ENCODE measurements at places on chromosomes 12 and 14.

DNA sequence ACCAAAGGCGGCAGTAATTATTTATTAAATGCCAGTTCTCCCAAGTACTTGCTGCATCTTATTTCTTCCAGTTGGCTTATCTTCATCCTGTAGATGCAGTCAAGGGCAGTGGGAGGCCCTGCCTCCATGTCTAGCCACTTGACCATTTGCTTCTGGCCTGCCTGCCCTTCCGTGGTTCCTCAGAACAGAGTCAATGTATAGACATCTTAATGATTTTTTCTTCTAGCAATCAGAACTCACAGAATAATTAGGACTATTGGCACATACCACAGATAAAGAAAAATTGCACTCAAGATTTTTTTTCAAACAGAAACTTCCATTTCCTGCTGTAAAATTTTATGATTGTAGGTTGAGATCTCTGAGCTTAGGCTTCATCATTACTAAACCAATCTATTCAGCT, 20.9 kb downstream of the NR1H4 start:
- DNase-seq = no peak

GRCh38 chr12:94149119-94149780, 873 bp downstream of the PLXNC1 start:
- DNase-seq = peak; percentile 40

DNA sequence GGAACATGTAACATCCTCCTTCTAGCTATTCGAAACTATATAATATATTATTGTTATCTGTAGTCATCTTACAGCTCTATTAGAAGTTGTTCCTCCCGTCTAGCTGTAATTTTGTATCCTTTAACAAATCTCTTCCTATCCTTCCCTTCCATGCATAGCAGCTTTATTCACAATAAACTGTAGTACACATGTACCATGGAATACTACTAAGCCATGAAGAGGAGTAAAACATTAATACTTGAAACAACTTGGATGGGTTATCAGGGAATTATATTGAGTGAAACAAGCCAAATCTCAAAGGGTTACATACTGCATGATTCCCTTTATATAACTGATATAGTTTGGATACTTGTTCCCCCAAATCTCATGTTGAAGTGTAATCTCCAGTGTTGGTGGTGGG, 33.9 kb upstream of the STK38L start:
- no peak for DNase-seq

DNA sequence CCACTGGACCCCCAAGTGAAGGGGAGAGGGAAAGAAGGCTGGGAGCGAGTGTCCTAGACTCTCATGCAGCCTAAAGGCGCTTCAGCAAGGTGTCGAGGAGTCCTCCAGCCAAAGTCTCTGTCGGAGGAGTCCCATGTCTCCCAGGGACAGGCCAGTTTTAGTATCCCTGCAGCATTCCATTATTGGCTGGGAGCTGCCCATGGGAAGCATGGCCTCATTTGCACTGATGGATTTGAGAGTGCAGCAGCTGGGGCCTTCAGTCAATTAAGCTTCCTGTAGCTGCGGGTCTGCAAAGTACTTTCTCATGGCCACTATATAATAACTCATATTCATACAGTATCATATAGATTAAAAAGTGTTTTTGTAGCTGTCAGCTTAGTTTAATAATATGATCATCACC, 12.4 kb upstream of the RPH3A start:
- DNase-seq = no peak

DNA sequence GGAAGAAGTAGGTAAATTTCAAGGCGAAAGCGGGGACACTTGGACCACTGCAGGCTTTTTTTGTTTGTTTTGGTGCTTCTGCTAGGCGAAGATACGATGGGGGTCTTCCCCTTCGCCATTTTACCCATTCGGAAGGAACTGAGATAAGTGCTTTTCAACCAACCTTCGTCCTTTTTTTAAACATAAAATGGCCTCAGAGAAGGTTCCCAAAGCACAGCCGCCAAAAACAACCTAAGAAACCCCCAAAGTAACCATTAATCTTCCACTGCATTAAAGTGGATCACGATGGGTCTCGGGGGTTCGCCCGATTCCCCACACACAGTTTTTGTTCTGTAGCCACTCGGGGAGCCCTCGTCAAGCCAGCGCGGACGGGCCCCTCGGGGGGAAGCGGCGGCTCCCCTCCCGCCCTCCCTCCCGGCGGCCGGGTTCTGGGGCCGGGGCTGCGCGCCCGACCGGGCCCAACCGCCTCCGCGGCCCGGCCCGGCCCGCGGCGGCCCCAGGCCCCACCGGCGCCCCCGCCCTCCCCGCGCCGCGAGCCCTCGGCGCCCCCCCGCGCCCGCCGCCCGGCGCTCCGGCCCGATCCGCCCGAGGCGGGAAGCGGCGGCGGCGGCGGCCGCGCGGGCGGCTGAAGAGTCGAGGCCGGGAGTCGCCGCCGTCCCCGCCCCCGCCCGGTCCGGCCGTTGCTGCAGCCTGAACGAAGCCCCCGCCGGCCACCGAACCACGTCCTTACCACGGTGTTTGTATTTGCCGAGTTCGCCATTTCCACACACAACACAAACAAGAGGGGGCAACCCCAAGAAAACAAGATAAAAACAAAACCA, 790 bp downstream of the GTF2A1 start:
- peak; percentile 29 for DNase-seq

- DNase-seq = peak; percentile 4
Measured at GRCh38 chr12:102543494-102544485, 63.4 kb upstream of the IGF1 start.

- no peak for DNase-seq
Measured at GRCh38 chr12:13365748-13366366, 169.3 kb downstream of the EMP1 start.

DNA sequence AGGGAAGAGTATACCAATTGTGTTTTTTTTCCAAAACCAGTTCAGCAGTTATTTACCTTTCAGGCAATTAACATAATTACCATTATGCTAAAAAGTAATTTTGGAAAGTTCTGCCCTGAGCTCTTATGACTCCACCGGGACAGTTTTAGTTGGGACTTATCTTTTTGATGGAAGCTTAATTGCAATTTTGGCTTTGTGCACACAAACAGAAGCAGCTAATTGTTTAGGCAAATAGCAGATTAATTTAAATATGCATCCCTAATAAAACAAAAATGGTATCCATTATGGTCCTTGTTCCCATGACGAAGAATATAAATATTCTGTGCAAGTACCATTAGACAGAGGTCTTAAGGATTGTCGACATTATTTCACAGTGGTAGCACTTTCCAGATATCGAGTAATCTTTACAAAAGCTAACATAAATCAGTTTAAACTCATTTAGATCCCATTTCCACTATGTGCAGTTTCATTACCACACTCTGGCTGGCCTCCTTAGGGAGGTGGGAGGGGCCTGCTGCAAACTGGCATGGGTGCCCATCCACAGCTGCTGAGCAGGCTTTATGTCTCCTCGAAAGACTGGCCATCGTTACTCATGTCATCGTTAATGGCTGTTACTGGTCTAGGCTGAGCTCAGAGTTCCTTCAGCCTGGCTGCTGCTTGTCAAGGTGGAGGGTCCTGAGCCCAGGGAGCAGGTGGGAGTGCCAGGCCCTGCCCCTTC, 68.2 kb downstream of the FBXW8 start:
- no peak for DNase-seq

DNA sequence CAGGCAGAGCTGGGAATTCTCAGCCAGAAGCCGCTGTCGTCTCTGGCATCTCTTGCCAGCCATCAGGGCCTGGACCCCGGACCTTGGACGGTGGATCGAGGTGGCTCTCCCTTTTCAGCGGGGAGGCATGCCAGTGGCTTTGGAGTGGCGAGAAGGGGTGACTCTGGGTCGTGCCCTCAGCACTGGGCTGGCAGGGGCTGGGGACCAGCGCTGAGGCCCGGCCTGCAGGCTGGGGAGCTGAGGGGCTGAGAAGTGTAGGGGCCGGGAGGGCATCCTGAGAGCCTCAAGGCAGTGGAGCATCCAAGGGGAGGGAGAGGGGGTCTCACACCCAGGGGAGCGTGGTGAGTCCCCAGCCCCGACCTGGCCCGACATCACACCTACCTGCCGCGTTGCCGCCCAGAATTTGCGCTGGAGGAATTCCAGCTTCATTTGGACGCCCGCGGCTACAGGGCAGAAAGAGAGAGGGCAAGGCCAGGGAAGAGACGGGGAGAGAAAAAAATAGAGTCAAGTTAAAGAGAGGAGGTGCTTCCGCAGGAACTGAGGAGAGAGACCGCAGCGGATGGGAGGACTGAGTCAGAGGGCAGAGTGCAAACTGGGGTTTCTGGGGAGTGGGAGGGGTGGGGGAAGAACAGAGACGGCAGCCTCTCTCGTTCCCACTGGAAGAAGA, 9.0 kb upstream of the LRTM2 start:
- no peak for DNase-seq

- no peak for DNase-seq
Measured at GRCh38 chr12:28026701-28027100, 54.2 kb upstream of the PTHLH start.

- DNase-seq = no peak
Measured at GRCh38 chr12:119601877-119602733, 8.5 kb downstream of the TMEM233 start.

GRCh38 chr12:57603815-57604453, 690 bp upstream of the DTX3 start:
- DNase-seq = no peak

- no peak for DNase-seq
Measured at GRCh38 chr12:71730936-71731335, 23.7 kb upstream of the RAB21 start.

DNA sequence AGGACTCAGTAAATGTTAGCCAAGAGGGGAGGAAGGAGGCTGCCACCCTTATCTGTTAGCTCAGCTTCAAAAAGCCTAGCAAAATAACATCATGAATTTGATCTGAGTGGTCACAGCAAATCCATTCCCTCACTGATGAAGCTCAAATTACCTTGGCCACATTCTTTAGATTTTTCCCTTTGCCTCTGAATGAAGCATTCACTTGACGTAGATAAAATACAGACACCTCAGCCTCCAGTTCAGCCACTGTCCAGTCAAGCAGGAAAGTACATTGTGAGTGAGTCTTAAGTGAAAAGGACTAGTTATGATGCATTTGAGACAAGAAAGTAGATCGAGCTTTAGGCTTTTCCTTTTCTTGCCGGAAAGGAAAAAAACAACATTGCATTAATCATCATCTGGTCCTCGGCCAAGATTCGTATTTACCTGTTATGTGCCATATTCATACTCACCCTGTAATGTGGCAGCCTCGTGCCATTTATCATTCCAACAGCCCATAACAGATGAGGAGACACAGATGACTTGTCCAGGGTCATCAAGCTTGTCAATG, 146.5 kb downstream of the ETV6 start:
- DNase-seq = no peak

DNA sequence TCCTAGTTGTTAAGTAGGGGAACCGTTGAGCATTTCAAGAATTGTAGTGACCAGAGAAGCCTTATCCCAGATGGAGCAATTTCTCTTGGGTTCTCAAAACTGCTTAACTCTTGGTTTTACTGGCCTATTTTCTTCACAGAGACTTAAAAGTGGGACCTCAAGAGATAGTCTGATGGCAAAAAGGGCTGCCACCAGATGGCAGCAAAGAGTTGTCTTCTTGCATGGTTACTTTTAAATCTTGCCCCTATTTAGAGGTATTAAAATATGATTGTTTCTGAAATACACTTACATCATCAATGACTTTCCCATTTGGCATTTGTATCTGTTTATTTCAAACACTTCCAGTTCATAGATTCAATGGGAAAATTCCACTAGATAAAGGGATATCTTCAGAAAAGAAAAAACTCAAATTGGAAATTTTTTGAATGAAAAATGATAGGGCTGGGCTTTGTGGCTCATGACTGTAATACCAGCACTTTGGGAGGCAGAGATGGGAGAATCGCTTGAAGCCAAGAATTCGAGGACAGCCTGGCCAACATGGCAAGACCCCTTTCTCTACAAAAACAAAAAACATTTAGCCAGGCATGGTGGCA, 69.9 kb upstream of the CNTN1 start:
- DNase-seq = peak; percentile 0

- no peak for DNase-seq
Measured at GRCh38 chr12:94707036-94707435, 56.7 kb upstream of the TMCC3 start.

GRCh38 chr14:38116895-38117294, 90.8 kb upstream of the SSTR1 start:
- no peak for DNase-seq

DNA sequence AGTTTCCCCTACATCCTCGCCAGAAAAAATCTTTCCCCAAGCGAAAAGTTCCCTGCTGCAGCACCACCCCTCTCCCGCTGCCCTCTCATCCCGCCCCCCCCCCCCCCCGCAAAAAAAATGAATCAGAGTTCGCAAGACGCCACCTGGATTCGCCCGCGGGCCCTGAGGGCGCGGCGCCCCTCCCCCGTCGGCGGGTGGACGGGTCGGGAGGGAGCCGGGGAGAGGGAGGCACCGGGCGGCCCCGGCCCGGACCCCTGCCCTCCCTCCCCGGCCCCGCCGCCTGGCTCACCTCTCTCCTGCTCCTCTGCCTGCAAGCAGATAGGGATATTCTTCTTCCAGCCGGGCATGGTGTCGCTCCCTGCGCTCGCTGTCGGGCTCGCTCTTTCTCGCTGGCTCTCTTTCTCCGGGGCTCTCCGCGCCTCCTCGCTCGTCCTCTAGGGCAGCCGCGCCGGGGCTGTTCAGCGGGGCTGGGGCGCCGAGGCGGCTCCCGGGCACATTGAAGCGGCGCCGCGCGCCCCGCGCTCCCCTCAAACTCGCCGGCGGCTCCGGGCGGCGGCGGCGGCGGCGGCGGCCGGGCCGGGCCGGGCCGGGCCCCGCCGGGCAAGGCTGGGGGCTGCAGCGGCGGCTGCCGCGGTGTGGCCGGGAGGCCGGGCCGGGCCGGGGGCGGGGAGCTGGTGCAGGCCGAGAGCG, 200.3 kb upstream of the CAND1 start:
- no peak for DNase-seq

DNA sequence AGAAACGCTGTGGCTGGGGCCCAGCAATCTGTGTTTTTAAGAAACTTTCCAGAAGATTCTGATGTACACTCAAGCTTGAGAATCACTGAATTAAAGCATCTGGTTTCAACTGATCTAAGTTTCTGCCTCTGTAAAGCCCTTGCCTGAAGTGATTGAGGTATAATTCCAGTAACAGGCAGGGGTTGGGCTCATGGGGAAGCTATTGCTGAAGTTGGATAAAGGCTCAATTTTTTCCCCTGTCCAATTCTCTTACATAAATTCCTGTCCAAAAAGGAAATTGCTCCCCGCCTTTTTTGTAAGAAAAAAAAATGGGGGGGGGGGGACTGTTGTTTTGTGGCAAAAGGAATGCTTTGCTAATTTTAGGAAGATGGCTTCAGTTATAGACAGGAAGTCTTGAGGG, 337.4 kb downstream of the NUAK1 start:
- no peak for DNase-seq

Measured in NK-92 treated with Interleukin-12 subunit alpha and Interleukin-12 subunit beta, amount 100 ng/mL, for 24 hours (cell line).